Forelimb muscle (tissue), 1 donor: ENCODE measurements at places on chromosomes 12 and 14. TPM values are rescaled to one million over a fixed set of nuclear protein-coding genes. Genes with fewer than 3 reads are reported as not detected.

The SRP54 gene
- polyA plus RNA-seq: 49.1 TPM

DNA sequence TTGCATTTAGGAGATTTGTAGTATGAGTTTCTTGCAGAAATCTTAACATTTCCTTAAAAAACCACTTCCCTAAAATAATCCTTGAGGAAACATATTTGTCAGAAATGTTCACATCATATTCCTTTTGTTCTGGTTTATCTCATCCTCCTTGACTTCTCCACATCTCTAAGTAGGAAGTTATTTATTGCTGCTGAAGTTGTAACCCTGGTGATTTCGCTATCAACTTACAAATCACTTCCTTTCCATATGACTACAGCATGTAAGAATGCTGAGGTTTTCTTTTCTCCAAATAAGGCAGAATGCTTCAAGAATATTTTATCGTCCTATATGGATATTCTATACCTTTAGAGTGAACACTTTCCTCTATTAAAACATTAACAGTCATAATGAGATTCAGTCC, 751.7 kb downstream of the NRXN3 start:
- DNase-seq: no peak

The ASPG gene
- polyA plus RNA-seq: 2.5 TPM

DNA sequence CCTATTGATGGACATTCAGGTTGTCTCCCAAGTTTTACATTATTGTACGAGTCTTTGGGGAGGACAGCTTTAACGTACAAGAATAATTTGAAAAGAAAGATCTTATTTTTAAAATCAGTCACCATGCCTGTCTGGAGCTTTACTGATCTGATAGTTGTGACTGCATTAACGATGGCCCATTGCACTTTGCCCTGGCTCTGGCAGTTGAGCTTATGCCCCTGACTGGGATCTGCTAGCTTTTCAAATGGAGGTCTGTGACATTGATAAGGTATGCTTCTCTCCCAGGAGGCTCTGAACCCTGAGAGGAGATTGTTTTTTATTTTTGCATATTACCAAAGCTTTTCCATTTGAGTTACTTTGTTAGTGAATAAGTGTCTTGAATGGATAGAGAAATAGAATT, 17.9 kb upstream of the RAB3IP start:
- no peak for DNase-seq

The LTB4R2 gene
- 2.0 TPM for polyA plus RNA-seq

GRCh38 chr12:10301103-10301502, 6.6 kb upstream of the KLRD1 start:
- no peak for DNase-seq

DNA sequence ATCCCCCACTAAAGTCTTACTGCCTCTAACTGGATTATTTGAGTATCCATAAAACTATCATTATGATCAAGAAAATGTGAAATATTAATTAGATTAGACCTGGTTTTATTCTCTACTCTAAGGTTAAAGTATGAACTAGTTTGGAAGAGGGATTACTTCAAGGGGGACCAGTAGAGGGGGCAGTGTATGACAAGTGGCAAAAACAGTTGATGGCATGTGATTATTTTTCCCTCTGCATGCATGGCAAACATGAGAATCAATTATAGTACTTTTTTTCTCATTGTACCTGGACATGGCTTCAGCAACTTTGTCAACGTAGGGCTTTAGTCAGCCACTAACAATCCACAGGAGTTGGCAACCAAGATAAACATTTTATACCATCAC, 145.0 kb upstream of the SLC38A2 start:
- no peak for DNase-seq

GRCh38 chr14:68986926-68987652, 8.0 kb upstream of the ACTN1 start:
- DNase-seq: no peak
